ENCODE measurements at places on chromosomes 5 and 9.

- DNase-seq = no peak
Observed at GRCh38 chr9:6109986-6110385, 94.6 kb upstream of the RANBP6 start.

DNA sequence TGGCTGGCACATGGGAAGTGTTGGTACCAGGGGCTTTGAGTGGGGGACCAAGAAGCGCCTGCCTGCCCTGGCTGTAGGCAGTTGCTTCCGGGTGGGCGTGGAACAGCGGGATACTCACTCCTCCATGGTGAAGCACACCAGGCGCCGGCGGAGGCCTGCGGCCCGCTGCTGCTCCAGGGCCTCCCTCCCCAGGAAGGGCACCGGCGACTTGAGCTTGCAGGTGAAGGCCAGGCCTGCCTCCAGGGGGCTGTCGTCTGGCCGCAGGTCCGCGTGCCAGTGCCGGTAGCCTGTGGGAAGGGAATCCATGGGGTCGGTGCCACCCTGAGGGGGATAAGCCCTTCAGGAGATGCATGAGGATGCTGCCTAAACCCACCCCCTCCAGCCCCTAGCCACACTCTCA lies 34.3 kb downstream of the DBH start:
- DNase-seq = no peak

GRCh38 chr5:156042726-156043125 lies 284.2 kb upstream of the SGCD start:
- no peak for DNase-seq

- DNase-seq = no peak
Observed at GRCh38 chr9:8666060-8666459, 866.5 kb upstream of the DMAC1 start.

DNA sequence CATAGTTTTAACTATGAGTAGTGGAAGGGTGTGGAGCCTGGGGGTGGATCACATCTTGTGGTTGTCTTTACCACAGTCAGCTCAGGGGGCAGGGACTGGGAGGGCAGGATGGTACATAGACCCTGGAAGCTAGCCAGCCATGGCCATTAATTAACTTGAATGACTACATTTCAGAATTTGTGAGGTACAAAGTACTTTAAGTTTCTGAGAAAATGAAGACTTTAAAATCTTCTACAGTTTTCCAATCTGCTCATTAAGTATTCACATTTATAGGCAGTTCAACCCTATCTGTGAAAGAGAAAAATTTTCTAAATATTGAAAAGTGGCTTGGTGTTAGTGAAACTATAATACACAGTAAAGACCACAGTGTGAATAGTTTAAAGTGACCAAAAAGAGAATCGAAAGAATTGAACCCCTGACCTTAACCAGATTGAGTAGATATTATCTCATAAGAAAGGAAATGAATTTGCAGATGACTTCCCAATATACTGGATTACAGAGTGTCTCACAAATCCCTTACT lies 234.2 kb upstream of the MEF2C start:
- DNase-seq = no peak

DNA sequence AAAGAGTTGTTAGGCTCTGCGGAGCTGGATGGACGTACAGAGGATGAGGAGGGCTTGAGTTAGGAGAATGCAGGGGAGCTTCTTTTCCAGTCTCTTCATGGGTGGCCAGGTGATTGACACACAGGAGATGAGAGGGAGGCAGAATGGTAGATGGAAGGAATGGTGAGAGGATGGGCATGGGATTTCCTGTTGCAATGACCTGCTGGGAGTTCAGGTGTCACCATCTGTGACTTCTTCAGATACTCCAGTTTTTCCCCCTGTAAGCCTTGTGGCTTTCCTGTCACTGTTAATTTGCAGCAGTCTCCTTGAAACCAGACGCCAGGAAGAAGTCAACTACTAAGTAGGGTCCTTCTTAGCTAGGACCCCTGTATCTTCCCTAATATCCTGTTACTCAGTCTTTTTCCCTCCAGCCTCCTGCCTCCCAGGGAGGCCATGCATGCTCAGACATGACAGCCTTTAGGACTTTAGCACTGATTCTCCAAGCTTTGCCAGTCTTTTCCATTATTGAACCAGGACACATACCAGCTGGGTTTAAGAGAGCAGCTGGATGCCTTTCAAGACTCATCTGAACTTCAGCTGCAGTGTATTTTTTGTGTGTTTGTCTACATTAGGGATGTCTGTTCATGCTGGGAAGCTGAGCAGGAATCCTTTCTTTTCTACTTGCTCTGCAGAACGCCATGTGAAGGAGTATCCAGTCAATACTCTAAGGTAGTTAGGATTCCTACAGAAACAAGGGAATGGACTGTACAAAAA lies 67.2 kb upstream of the CD180 start:
- no peak for DNase-seq

DNA sequence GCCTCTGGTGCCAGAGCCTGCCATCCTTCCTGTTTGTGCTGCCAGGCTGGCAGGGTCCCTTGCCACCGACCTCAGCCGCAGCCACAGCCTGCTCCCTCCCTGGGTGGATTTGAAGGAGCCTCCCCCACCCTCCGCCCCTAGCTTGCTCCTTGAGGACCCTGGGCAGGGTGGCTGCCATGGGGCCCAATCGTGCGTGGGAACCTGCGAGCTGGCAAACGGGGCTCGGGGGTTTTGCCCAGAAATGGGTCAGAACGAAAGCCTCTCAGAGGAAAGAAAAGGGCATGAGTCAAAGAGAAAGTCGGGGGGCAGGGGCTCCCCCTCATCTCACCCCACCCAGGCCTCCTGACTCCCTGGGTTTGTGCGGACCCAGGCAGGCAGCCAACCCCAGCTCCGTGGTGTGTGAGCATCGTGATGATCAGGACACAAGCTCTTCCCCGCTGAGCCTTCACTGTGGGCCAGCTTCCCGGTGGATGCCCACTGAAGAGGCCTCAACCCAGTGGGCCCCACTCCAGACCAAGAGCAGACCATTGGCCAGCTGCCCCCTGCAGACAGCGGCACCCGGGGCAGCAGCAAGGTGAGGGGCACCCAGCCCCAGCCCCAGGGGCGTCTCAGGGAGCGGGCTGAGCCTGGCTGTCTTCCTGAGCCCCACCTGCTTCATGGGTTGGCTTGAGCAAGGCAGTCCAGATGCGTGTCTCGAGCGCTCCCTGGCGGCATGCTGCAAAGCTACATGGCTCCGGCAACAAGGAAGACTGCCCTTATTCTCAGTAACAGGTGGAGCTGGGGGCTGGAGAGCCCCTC lies 3.0 kb upstream of the FUT7 start:
- peak; percentile 89 for DNase-seq

- DNase-seq = no peak
Observed at GRCh38 chr9:91297306-91297705, 64.4 kb downstream of the AUH start.

- DNase-seq = no peak
Observed at GRCh38 chr9:121868626-121869025, 217.2 kb downstream of the DAB2IP start.

DNA sequence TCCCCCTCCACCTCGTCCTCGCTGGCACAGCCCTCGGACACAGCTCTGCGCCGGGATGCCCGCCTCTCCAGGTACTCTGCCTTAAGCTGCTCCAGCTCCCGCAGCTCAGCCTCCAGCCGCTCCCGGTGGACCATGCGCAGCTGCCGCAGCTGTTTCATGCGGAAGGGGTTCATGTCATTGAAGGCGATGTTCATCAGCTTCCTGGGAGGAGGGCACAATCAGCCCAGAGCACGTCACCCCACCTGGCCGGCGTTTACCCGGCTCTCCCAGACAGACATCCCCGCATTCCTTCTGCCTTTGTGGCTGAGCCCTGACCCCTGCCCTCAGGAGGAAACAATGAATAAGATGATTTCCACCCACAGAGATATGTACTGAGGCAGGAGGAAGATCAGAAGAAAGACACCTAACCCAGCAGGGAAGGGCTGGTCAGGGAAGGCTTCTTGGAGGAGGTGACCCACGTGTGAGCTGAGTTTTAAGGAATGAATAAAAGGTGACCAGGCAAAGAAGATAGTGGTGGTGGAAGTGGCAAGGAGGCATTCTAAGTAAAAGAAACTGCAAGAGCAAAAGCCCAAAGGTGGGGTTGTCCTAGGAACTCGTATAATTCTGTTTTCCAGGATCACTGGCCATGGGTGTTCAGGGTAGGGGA lies 7.1 kb upstream of the CORO2A start:
- DNase-seq = no peak

GRCh38 chr9:38154501-38155421 lies 85.7 kb upstream of the SHB start:
- DNase-seq = no peak

DNA sequence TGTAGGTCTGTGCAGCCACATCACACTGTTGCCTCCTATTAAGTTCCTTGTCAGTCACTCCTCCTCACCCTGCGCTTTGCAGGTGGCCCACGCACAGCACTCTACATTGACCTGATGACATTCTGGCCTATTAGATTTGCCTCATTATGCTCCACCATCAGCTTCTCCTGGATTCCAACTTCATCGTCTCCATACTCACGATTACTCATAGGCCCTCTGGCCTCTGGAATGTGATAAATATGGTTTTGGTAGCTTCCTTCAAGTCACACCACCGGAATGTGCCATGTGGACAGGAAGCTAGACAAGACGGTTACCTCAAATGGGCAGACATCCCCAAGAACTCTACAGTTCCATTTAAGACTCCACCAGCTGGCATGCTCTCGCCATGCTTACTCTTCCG lies 158.0 kb upstream of the LHFPL2 start:
- no peak for DNase-seq

DNA sequence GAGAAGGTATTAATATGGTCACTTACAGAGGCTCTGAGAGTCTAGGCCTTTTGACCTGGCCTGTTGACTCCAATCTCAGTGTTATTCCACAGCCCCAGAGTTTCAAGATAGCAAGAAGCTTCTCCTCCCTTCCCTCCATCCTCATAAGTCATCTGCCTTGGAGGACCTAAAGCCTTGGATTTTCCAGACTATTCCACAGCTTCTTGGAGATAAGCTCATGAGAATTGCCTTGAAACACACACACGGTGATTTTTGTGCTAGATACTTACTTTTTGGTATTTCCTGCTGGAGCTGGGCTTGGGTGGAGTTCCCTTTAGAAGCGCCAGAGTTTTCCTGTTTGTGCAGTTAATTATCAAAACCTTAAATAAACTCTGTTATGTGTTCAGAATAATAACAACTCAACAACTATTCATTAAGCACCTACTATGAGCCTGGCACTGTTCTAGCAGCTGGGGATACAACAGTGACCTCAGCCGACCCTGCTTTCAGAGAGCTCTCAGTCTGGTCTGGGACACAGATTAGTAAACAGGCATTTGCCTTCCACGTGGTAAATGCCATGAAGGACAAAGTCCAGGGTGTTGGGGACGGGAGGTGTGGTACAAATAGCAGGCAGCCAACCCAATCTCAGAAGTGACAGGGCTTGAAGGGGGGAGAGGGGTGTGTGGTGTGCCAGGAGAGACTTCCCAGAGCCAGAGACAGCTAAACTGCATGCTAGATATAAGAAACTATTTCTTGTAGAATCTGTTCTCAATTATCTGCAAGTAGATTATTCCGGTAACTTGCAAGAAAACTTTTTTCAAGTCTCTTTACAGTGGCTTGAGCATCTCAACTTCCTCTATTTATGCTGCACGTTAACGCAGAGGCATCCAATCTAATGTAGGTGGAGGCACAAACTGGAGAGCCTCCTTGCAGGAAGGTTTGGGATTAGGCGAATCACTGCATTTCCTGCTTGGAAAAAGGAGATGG lies 55.9 kb upstream of the KLF9 start:
- DNase-seq = no peak
